ENCODE measurements at places on chromosomes 6 and 20. TPM values are rescaled to one million over a fixed set of nuclear protein-coding genes. Genes with fewer than 3 reads are reported as not detected.
A peak's percentile ranks its signal among the peaks of the same experiment; 100 is the strongest.

GRCh38 chr6:22613695-22614094 lies 44.3 kb downstream of the HDGFL1 start:
- no peak for DNase-seq

TOX2 gene
- 1.8 TPM for total RNA-seq

- DNase-seq: no peak
Measured at GRCh38 chr6:1767481-1768246, 157.9 kb downstream of the FOXC1 start.

DNA sequence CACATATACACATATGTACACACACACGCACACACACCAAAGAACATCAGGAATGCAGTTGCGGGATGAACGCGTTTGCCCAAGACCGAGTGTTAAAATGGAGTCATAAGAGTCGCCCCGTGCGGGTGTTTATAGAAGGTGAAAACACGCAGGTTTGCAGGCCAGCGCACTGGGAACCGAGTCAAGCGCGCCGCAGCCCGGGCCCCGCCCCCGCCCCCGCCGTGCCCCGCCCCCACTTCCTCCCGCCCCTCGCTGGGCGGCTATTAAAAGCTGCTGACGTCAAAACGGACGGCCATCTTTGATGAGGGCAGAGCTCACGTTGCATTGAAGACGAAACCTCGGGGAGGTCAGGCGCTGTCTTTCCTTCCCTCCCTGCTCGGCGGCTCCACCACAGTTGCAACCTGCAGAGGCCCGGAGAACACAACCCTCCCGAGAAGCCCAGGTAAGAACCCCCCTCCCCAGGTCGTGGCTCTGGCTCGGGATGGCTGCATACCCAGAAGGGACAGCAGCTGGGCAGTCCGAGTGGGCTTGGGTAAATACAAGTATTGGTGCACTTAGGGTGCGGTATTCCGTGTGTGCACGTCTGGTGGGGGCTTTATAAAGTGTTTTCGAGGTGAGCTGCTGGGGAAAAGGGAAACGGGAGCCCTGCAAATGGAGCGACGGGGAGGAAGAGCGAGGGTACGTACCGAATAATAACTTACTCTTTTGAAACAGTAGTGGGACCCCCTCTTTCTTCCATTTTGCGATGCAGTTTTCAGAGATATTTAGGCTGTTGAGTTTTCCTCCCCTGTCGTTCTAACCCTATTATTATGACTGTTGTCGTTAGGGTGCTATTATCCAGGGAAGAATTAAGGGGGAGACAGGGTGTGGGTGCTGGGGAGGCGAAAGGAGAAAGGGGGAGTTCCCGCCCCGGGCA lies at the start of gene SNAP25:
Gene SNAP25 (plus strand): TSS at position 295 of the 916 bp plus-strand sequence. CDS start 56,662 bp downstream, outside the sequence.
- peak; percentile 88 for DNase-seq
